ENCODE measurements at places on chromosomes 6 and 20.

GRCh38 chr20:60313191-60313590 is 355.0 kb downstream of the CDH26 start:
- DNase-seq = no peak

DNA sequence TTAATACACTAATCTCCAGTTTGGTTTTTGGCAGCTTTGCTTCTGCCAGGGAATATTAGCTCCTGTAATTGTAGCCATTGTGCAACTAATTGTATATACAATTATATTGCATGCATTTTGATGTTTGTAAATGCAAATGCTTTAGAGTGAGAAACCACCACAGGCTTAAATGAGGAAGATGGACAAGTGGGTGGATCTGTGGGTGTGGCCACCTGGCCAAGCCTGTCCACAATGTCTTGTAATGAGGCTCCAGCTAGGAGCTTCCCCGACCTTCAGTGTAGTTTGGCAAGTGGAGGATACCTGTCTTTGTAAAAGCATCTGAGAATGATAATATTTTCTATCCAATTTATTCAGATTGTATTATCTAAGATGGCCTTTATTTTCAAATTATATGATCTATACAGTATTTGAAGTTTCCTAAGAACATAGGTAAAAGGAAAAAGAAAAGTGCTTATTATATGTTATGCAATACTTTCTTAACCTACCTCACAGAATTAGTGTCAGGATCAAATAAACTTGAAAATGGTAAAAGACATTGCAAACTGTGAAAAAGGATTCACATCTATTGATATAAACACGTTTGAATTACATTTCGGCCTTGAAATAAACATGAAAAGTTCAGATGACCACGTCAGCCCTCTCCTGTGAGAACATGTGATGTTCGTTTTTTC is 49.3 kb upstream of the ARID1B start:
- no peak for DNase-seq

DNA sequence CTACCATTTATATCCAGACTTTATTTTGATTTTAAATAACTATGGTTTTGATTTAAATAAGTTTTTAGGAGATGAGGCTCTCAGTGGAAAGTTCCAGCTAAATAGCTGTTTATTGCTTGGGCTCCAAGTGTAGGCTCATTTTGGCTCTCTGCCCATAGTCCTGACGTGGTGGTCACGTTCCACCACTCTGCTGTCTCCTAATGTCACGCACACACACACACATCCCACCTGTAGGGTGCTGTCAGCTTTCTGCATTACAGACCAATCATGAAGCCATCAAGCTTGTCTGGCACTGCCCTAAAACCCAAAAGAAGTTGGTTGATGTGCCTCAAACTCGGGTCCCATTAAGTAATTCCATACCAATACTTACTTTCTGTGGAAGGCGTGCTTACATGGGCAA is 45.4 kb downstream of the PANK2 start:
- DNase-seq = no peak

DNA sequence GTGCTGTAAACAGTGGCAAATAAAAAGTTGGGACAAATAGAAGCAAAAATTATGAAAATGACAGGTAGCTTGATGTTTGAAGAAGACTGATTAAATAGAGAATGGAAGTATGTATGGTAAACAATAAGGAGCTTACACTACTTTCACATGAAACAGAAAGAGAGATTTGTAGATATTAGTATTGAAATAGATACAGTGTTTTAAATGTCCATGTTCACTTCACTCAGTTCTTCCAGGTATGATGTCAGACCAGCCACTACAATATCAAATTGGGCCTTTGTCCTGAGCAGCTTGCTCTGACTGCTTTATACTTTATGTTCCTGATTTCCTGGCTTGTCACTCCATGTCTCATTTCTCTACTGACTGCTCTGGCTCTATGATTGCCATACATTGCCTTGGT is 107.5 kb downstream of the CENPW start:
- no peak for DNase-seq

- no peak for DNase-seq
These were observed 259.6 kb upstream of the PLN start for GRCh38 chr6:118288355-118289124.

DNA sequence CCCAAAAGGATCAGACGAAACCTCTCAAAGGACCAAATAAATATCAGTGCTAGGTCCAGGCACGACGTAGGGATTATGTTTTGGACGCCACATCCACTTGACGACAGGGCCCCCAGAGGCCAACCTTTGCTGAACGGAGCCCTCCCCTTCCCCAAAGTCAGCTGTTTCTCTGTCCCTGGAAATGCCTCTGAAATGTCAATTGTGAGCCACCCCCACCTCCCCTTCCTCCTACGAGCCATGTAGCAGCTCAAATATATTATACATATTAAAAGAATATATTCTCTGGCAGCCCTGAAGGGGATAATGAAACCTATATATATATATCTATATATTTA is 39.6 kb upstream of the BLCAP start:
- no peak for DNase-seq

GRCh38 chr6:11263291-11263775 is 30.9 kb upstream of the NEDD9 start:
- DNase-seq = peak; percentile 56

DNA sequence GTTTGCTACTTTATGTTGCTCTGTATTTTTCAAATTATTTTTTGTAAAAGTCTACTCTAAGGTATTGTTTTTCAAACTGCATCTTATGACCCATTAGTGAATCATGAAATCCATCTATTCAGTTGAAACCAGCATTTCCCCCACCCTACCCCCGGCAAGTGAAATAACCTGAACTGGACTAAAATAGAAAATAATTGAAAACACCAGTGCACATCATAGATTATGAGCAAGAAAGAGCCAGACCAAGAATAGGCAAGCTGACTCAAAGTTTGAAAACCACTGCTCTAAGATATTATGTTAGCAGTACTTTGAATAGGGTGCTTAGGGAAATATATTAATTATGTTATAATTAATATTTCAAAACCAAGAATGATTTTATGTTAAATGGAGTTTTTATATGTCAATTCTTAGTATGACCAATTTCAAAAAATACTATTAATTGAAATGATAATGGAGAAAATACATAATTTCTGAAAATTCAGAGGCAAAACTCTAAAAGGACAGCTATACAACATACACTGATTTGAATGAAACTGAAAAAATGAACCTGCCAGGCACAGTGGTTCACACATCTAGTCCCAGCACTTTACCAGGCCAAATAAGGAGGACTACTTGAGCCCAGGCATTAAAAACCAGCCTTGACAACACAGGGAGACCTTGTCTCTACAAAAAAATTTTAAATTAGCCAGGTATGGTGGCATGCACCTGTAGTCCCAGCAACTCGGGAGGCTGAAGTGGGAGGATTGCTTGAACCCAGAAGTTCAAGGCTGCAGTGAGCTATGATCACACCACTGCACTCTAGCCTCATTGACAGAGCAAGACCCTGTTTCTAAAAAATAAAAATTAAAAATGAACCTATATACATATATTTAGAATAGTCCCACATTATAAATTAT is 112.0 kb downstream of the CDK19 start:
- DNase-seq = no peak
